ENCODE measurements at places on chromosomes 7 and 10.

GRCh38 chr10:79103585-79103984 is 34.8 kb downstream of the ZMIZ1 start:
- DNase-seq = no peak

DNA sequence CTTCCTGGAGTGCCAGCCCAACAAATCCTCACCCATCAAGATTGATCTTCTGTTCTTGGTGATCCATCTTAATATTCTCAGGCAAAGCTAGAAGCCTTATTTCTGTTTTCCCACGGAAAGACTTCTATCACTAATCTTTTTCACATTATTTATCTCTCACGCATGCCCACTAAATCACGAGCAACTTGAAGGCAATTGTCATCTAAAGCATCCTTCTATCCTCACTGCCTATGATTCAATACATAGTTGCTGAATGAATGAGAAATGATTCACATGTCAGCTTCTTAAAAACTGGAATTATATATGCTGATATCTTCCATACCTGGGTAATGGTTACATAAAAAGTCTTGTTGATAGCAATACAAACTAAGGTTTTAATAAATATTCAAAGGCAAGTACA is 12.6 kb upstream of the COL1A2 start:
- DNase-seq = no peak

DNA sequence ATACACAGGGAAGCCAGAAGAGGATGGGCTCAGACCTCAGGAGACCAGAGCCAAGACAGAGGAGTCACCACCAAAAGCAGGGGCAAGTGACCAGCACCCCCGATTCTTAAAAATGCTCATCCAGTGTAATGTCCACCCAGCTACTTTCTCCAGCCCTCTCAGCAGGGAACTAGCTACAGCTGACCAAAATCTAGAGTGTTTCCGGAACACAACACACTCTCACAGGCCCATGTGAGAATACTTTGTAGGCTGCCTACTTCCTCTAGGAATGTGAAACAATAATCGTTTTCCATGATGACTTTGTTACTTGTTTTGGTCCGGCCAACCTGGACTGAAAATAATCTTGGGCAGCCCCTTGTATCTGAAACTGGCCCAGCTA is 14.5 kb downstream of the PSAP start:
- DNase-seq = no peak

- DNase-seq = no peak
Measured at GRCh38 chr7:26007510-26007909, 144.5 kb upstream of the NFE2L3 start.

DNA sequence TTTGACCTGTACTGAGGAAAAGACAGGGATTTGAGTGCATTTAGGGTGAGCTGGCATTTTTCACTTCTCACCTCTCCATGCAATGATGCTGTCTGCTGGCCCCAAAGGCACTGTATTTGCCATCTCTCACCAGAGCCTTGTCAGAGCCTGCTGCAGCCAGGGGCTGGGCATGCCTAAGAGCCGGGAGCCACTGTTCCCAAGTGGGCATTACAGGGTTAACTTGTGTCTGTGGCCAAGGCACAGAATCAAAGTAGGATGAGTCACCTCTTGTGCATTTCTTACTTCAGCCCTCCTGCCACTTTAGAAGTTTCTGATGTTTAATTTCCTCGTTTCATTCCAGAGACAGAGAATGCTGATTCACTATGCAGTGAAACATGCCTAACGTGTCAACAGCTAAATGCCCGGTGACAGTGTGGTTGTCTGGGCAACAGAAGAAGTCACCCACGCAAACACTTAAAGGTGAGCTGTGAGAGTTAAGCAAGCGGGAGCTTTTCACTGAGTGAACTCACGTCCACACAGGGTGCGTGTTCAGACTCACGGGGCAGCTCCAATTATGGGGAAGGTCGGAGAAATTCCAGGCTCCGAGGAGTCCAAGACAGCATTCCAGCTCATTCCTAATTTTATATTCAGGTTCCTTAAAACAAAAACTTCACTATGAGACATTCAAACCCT is 57.1 kb upstream of the IGFBP3 start:
- DNase-seq = peak; percentile 41

DNA sequence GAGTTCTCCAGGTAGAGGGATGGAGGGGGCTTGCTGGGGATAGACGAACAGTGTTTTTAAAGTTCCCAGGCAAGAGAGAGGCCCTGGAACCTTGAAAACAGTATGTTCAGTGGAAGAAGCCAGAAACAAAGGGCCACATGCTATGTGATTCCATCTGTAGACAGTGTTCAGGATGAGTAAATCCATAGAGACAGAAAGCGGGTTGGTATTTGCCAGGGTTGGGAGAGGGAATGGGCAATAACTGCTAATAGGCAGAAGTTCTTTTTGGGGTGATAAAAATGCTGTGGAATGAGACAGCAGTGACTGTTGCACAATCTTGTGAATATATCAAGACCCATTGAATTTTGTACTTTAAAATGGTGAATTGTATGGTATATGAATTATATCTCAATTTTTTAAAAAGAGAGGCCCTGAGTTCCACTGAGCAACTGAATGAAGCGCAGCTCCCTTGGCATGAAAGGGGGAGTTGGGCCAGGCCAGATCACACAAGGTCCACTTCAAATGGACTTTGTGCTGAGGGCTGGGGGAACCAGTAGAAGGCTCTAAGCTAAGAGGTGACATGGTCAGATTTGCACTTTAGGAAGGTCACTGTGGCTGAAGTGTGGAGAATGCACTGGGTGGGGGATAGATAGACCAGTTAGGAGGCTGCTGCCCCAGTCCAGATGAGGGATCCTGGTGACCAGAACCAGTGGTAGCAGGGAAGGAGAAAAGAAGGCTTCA is 34.0 kb downstream of the LEP start:
- no peak for DNase-seq

DNA sequence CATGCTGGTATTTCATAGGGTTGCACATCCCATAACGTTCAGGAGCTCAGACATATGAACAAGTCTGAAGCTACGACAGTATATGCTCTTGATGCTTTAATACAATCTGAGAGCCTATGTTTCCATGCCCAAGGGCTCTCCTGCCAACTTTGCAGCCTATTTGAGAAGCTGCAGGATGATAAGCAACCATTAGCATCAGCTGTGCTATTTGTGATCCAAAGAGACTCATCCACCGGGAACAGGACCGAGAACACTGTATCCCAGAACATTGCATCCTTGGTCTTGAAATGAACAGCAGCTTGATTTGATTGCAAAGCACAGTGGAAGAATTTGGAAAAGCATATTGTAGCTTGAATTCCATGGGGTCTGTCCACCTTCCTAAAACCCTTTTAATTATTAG is 156.2 kb upstream of the PTER start:
- no peak for DNase-seq

GRCh38 chr7:49775949-49776443 is 2.6 kb downstream of the VWC2 start:
- peak; percentile 28 for DNase-seq

GRCh38 chr10:55426138-55426537 is 625.1 kb upstream of the PCDH15 start:
- no peak for DNase-seq

DNA sequence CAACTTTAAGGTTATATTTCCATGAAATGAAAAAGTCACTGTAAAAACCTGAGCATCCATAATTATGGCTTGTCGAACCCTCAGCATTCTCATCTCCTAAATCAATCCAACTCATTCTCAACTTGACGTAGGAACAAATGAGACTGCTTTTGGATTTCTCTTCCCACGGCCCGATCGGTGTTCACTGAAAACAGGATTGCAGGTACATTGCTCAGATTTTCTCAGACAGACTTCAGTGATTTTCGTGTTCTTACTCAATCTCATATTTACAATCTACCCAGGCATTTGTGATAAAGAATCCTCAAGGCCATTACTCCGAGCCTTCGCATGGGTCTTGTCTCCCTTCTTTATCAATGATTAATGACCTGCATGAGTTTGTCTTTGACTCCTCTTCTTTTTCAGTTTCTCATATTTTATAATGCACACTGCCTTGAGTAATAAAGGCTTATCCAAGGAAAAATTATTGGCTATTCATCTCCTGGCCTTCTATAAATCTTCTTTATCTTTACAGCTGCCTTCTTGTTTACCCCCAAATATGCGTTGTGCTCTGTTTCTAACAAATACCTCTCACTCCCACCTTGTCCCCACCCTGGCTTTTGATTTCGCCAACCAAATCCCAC is 90.4 kb upstream of the MYO3A start:
- no peak for DNase-seq

- DNase-seq = no peak
Measured at GRCh38 chr10:62527019-62527827, 153.1 kb downstream of the ZNF365 start.

GRCh38 chr7:137667633-137668387 is 179.0 kb downstream of the DGKI start:
- no peak for DNase-seq

GRCh38 chr10:29648114-29648982 is 13.6 kb upstream of the SVIL start:
- DNase-seq = no peak

GRCh38 chr7:12695965-12696364 is 8.5 kb downstream of the ARL4A start:
- no peak for DNase-seq

DNA sequence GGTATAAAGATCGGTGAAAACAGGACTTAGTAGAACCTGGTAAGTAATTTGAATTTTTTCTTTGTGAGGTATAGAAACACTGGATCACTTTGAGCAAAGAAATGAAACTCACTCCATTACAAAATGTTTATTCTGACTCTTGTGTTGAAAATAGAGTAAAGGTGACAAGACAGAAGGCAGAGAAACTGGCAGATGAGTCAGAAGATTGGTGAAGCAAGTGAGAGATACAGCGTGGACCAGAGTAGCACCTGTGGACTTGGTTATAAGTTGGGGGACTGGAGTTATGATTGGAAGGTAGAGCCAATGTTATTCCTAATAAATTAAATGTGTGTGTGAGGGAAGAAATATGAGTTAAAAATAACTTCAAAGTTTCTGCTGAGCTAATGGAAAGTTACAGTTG is 620.9 kb downstream of the ZWINT start:
- no peak for DNase-seq

GRCh38 chr7:2444476-2444875 is 31.7 kb downstream of the GRIFIN start:
- DNase-seq = no peak

- DNase-seq = peak; percentile 38
Measured at GRCh38 chr7:127807829-127808228, 155.8 kb downstream of the SND1 start.

- DNase-seq = no peak
Measured at GRCh38 chr7:40197527-40197926, 62.7 kb downstream of the SUGCT start.

DNA sequence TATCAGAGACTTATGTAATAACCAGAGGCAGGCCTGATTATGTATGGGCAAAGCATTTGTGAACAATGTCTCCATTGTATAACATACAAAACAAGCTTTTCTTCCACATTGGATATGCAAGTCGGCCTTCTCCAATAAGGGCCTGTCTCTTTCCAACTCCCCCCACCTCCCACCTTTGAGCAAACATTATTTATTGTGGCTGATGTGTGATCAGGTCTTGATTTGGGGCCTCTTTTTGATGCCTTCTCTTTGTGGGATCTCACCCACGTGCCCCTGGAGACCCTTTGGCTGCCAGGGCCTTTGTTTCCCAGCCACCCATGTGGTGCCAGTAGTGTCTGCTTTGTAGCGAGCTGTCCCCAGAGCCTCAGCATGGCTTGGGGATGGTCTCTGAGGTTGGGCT is 53.0 kb downstream of the TCF7L2 start:
- no peak for DNase-seq

GRCh38 chr7:116583653-116584052 is 58.8 kb downstream of the CAV1 start:
- DNase-seq = no peak

GRCh38 chr7:2554661-2555111 is 638 bp downstream of the BRAT1 start:
- DNase-seq = no peak

- peak; percentile 45 for DNase-seq
Measured at GRCh38 chr10:6050801-6051445, 11.2 kb downstream of the IL2RA start.

DNA sequence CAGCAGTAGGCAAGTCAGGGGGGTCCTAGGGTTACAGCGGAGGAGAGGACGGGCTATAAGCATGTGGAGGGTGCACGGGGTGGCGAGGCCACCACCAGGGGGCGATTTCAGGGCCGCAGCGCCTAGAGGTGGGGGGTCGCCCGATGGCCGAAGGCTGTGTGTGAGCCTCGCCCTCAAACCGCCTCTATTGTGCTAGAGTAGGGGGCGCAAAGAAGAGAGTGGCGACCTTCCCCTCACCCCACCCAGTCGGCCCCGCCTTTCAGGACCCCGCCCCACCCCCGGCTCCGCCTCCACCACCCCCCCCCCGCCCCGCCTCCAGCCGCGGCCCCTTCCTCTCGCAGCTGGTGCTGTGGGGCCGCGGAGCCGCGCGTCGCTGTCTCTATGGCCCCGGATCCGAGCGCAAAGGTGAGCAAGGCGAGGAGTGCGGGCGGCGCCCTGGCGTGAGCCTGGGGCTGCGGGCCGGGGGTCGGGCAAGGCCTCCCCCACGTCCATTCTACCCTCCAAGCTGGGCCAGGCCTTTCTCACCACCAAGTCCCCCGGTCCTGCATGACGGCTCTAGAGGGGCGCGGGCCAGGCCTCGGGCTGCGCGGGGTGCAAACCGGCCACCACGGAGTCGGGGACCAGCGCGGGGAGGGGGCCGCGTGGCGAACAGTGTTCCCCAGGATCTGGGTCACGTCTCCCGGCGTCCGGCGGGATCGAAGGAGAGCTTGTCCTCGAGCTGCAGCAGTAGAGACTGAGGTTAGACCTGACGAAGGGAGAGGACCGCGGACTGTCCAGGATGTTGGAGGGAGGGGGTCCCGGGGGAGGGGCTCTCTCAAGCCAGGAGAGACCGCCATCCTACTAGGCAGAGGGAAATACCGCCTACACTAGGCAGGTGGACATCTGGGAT is at the start of gene SEMA4G:
Gene SEMA4G (plus strand): TSS at position 318 of the 889 bp plus-strand sequence. CDS start 3,409 bp downstream, outside the sequence.
- DNase-seq = peak; percentile 86

GRCh38 chr7:106110885-106111654 is 1.0 kb downstream of the SYPL1 start:
- no peak for DNase-seq

GRCh38 chr10:69538461-69538860 is 34.8 kb downstream of the NEUROG3 start:
- DNase-seq = no peak

DNA sequence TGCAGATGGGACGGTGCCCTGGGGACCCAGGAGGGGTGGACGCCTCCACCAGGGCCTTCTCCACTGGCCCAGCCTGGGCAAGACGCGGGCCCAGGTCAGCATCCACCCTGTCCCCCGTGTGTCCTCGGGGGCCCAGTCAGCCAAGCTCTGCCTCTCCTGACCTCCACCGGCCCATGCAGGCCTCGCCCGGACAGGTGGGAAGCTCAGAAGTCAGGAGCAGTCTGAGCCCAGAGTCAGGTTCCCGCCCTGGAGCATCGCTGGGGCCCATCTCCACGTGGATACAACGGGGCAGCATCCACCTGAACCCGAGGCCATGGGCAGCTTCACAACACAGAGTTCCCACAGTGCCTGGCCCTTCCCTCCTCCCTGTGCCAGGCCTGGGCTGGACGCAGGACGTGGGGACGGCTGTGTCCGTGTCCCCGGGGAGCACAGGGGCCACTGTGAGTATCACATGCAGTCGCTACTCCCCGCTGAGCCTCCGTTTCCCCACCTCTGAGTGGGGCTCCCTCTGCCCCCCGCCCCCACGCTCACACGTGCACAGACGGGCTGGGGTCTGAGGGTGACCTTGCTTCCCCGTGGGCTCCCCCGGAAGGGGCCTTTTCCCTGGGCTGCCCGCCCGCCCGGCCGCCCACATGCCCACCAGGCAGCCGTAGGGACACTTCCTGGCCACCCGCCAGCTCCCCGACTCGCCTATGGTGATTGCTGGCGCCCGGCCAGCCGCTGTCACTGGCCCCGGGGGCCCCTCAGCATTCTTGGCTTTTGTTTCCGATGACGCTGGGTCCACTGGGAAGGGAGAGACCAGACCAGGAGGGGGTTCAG is 64.3 kb downstream of the PDGFA start:
- no peak for DNase-seq

Data from GM23338 (cell line).